Hepatocyte (in vitro differentiated cells): ENCODE measurements at places on chromosomes 13 and 19.

DNA sequence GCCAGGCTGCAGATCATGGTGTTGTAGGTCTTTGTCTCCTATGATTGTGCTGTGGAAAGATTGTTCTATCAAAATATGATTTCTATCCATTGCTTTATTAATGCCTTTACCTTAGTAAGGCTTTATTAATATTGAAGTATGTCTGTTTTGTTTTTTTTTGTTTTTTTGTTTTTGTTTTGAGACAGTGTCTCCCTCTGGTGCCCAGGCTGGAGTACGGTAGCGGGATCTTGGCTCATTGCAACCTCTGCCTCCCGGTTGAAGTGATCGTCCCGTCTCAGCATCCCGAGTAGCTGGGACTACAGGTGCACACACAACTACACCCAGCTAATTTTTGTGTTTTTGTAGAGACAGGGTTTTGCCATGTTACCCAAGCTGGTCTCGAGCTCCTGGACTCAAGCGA is 7.7 kb downstream of the IRGC start:
- DNase-seq = no peak

DNA sequence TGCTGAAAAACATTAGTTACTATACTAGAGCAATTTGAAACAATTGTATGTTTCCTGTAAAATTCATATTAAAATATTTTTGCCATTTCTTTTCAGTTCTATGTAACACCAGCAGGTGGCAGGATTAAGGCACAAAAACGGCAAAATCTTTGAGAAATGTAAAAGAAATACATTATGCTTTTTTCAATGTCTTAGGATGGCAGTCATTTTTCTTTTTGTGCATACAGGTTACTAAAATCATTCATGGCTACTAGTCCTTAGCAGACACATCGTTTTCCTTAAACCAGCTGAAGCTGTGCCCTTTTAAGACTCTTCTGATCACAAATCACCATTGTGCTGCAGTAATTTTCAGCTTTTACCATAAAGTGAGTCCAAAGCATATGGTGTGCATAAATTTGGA is 800.7 kb upstream of the SLITRK5 start:
- peak; percentile 28 for DNase-seq

DNA sequence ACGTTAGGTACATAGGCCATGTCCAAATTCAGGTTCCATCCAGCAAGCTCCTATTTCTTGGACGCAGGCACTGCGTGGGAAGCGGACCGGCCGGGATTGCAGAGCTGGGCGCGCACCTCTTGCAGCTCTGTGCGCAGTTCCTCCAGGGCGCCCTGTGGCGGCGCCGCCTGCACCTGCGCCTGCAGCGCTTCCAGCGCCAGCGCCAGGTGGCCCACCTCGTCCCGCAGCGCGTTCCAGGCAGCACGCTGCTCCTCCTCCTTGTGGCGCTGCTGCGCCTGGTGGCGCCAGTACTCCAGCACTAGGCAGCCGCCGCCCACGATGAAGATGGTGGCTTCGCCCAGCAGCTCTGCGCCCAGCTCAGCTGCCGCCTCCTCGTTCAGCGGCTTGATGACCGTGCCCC is 31.1 kb downstream of the OPA3 start:
- peak; percentile 77 for DNase-seq

DNA sequence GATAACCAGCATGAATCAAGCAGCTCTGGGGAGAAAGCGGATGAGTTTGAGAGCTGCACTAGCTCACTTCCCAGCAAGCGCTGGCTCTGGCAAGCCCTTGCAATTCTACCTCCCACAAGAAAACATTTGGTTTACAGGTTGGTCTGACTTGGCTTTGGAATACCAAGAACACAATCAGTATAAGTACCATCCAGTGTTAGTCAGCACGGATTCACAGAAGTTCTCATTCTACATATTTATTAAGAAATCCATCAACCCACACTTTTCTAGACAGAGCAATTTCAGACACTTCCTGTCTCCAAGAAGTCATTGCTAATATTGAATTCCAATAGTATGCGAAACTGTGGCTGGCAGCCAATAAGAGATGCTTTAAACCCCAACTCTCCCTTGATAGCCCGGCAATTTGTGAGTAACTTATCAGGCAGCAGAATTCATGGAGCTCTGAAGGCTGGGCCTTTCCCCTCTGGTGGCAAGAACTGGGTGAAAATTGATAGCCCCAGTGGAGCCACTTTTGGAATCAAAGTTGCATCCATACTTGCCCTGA is 59.4 kb upstream of the WASF3 start:
- no peak for DNase-seq

DNA sequence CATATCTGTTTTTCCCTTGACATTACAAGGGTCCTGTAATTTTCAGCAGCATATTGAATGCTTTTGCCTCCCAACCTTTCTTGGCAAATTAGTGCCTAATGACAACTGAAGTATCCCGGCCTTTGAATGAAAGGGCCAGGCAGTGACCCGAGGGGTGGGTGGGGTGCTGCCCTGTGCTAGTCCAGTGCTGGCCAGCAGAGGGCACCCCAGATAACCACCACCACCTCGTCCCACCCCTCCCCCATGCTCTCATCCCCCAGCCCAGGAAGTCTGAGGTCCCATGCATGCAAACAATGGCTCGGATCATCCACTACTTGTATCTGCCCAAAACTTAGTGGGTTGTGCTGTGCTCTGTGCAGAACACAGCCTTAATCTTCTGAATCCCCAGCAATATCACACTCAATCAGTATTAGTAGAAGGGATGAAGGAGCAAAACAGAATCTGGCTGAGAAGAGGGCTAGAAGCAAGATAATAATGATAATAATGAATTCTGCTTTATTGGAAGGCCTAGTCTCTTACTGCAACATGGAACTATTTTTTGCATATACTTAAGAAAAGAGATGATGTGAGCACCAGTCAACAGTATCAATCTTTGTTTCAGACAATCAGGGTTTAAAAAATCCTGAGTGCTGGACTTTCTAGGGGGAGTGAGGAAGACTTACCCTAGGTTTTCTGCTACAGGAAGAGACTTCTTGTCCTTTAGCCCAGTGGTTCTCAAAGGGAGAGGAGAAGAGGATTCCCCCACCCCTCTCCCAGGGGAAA is 3.8 kb downstream of the ATP12A start:
- peak; percentile 72 for DNase-seq

GRCh38 chr19:1258707-1259205 is 10.4 kb downstream of the MIDN start:
- no peak for DNase-seq
